ENCODE measurements at places on chromosomes 3 and 15. TPM values are rescaled to one million over a fixed set of nuclear protein-coding genes. Genes with fewer than 3 reads are reported as not detected.

The EXOSC7 gene
- total RNA-seq: 46.3 TPM

The LRTM1 gene
- 99.9 TPM for total RNA-seq

The MOBP gene
- not detected for total RNA-seq

The ENTPD3 gene
- total RNA-seq: 0.44 TPM

The DPPA2 gene
- total RNA-seq: not detected

The NR2E3 gene
- total RNA-seq: 3.4 TPM
